ENCODE measurements at places on chromosomes 2 and 18.

- no peak for DNase-seq
These were observed at the start of gene ABCA12 for GRCh38 chr2:215138479-215138878. ABCA12 (minus strand) TSS chr2:215138626; CDS start chr2:215138208, 418 bp downstream.

- DNase-seq: no peak
These were observed 94.1 kb upstream of the MSTN start for GRCh38 chr2:190156530-190157212.

DNA sequence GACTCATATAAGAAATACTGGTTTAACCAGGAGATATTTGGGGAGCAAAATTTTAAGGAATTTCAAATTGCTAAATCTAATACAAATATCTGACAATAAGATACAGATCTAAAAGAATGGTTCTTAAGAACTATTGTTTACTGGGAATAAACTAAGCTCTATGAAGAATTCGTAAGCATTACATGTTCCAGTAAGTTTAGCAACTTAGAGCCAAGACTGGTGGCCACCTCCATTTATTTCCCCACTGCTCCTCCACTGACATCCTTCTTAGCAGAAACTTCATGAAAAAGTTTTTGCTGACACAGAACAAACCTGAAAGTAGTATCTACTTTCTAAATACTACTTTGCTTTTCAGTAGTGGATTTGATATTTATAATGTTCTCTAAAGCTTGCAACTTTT is 83.0 kb downstream of the ACSL3 start:
- peak; percentile 61 for DNase-seq

DNA sequence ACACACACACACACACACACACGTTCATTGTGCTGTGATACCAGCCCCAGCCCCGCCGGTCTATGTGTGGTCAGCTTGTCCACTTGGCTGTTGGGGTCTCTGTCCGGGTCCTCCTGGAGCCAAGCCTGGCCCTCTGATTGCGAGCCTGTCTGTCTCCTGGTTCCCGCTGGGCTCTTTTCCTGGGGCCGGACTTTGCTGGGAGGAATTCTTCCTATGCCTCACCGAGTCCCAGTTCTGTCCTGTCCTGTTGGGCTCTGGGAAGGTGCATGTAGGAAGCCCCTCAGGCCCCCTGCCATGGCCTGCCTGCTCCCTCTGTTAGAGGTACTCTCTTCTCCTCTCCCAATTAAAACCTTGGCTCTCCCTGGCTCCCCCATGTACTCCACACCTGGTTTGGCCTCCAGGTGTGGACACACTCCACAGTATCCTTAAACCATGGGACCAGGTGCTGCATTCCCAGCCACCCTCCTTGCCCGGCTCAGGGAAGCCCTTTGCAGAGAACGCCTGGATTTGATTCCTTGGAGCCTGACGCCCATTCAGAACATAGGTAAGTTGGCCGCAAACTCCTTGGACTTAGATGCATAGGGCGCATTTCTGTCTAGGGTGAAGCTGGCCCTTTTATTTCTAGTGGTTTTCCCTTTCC is 42.3 kb downstream of the CABLES1 start:
- no peak for DNase-seq

DNA sequence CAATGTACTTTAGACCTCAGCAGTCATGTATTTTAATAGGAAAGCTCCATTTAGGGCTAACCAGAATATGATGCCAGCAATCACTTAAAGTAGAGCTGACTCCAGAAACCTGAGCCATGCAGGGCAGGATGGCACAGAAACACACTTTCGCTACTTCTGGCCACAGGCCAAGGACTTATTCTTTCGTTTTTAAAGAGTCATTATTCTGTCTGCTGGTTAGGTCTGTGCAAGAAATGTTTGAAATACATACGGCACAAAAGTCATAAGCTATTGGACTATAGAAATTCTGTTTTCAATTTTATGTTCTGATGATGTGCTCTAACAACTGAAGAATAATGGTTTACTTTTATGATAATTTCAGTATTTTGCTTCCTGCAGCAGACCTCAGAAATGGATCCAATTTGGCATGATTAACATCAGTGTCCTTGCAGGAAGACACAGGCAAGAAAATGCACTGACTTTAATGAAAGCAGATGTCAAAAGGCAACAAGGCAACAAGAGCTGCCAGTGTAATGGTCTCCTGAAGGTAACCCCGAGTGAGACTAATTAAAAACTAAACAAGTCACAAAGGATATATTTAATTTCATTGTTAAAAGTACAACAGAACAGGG is 114.4 kb upstream of the CHRNA1 start:
- no peak for DNase-seq
